ENCODE measurements at places on chromosomes 12 and 14.

DNA sequence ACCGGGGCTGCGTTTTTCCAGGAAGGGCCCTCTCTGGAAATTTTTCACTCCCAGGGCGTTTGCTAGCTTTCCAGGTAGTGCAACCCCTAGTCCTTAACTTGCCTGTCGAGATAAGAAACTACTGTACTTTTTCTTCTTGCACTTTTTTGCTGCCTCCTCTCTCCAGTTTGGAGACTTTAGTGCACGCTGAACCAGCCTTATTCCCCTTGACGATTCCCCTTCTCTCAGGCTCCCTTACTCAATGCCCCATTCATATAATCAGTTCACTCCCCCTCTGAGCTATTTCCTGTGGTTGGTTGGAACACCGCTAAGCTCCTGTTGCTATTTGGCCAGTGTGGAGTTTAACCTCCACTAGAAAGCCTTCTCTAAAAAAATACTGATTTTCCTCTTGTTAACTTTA is 682 bp downstream of the CREBL2 start:
- DNase-seq, result peak; percentile 71

- DNase-seq, result no peak
Measured at GRCh38 chr12:93333054-93333453, 44.7 kb upstream of the NUDT4 start.

- DNase-seq, result peak; percentile 68
Measured at GRCh38 chr14:50335389-50335788, 23.3 kb downstream of the DMAC2L start.

DNA sequence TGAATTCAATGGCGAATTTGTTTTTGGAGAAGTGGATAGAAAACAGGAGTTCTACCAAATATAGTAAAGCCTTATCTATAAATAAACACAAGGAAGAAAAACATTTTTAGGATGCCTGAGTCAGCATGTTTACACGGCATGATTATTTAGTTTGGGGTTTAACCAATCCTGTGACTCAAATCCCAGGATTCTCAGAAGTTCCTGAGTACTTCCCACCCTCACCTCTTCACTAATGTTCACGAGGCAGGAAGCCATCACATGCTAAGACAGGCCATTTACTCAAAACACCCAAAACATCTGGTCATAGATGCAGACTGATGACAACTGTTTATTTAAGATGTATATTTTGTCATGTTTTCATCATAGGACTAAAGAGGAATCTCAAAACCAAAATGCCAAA is 3.4 kb upstream of the GLRX5 start:
- DNase-seq, result no peak

DNA sequence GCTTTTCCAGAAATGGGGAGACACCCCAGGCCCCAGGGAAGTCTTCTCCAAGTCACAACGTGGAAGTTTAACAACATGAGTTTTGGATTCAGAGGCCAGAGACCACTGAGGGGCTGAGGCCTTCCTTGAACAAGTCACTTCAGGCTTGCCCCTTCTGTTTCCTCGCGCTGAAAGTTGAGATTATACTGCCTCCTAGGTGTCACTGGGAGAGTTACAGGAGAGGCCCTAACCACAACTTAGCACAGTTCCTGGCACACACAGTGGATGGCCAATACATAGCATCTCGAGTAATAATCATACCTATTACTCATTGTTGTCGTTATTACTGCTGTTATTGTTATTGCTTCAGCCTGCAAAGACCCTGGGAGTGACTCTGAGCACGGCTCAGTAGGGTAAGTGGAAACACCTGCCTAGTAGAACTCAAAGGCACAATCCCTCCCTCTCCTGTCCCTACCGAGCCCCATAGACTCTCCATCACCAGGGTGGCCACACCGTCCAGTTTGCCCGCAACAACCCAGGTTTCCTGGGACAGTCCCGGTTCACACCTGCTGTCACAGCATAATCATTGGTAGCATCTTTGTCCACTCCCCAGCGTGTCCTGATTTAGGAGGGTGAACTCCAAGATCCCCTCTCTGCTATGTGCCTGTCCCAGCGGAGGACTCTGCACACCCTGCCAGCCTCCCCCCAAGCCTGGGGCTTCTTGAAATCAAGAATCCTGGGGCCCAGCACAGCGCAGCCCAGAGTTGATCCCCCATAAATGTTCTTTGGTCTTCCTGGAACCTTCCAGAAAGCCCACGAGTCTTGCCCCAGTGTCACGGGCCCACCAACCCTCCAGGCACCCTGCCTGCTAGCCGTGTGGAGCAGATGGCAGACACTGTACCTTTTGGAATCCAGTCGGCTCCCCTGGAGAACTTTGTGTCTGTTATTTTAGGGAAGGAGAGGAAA is 85.0 kb downstream of the SYNE3 start:
- DNase-seq, result peak; percentile 65

GRCh38 chr14:94028450-94028826 is 2.3 kb downstream of the OTUB2 start:
- DNase-seq, result no peak

DNA sequence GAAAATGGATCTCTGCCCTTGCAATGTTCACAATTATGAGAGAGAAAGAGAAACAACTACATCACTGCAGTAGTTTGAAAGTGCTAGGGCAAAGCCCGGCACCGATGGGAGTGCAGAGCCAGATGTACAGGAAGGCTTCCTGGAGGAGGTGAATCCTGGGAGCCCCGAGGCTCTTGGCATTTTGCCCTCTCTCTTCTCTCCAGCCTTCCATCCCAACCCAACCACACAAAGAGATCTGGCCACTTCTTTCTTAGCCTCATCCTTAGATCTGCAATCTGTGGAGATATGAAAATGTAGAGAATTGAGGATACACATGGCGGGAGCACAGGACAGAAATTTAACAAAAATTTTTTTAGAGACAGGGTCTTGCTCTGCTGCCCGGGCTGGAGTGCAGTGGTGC is 3.3 kb upstream of the PAPLN start:
- DNase-seq, result no peak

DNA sequence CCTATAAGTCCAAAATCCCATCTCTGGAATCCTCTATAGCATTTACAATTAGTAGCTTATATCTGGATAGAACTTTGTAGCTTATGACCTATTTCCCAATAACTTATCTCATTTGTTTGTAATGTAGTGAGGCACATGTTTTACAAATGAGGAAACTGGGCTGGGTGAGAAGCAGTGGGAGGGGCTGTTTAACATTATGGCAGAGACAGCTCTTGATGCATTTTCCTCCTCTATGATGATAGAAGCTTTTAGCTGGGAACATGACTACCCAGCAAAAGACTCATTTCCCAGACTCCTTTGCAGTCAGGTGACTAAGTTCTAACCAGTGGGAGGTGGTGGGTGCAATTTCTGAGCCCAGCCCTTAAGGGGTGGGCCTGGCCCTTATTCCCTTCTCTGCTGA is 179.7 kb downstream of the TTC8 start:
- DNase-seq, result no peak

Measured in NCI-H1417 (cell line).